Sigmoid colon (tissue), 7 donors: ENCODE measurements at places on chromosomes 6 and 20. TPM values are rescaled to one million over a fixed set of nuclear protein-coding genes. Genes with fewer than 3 reads are reported as not detected.

GRCh38 chr6:134093007-134093573, 40.7 kb upstream of the SLC2A12 start:
- no peaks in the 10 kb centered on the region for H3K36me3 ChIP-seq
- H3K4me3 ChIP-seq, result no peak overlapping the region
- H3K4me1 ChIP-seq, result no peaks in the 10 kb centered on the region
- no peak overlapping the region for H3K27ac ChIP-seq
- no peaks in the 10 kb centered on the region for H3K27me3 ChIP-seq

DNA sequence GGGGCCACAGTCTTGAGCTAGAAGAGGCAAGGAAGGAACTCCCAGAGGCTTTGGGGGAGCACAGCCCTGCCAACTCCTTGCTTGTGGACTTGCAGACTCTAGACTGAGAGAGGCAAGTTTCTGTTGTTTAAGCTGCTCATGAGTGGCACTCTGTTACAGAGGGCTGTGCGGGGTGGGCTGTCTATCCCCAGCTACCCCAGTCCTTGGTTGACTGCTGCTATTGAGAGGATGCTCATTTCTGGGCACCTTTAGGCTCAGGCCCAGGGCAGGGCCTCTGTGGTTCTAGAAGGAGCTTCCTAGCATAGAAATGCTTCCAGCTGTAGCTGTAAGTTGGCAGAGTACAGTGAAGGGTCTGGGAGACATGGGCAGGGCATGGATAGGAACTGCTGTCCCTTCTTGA, 151.3 kb upstream of the GGTLC1 start:
- no peaks in the 10 kb centered on the region for H3K36me3 ChIP-seq
- H3K27me3 ChIP-seq, result no peaks in the 10 kb centered on the region
- no peaks in the 10 kb centered on the region for H3K4me1 ChIP-seq
- DNase-seq, result peak; percentile 30
- H3K4me3 ChIP-seq, result no peak overlapping the region

- no peak overlapping the region for H3K4me3 ChIP-seq
- no peaks in the 10 kb centered on the region for H3K36me3 ChIP-seq
- no peaks in the 10 kb centered on the region for H3K4me1 ChIP-seq
- no peak for DNase-seq
Measured at GRCh38 chr6:11025921-11026635, 18.0 kb downstream of the ELOVL2 start.

DNA sequence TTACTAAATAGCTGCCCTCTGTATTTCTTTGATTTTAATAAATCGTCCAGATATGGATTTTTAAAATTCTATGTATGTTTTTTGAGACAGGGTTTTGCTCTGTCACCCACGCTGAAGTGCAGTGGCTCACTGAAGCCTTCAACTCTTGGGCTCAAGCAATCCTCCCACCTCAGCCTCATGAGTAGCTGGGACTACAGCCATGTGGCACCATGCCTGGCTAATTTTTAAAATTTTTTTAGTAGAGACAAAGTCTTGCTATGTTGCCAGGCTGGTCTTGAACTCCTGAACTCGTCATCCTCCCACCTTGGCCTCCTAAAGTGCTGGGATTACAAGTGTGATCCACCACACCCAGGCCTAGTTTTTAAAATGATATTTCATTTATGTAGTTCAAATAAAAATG, 47.4 kb upstream of the DDR1 start:
- no peak overlapping the region for H3K27ac ChIP-seq
- peaks cover 15% of the 10 kb centered on the region for H3K4me1 ChIP-seq
- no peaks in the 10 kb centered on the region for H3K27me3 ChIP-seq

BPIFB4 gene
- total RNA-seq, result not detected

ZNF165 gene
- 1.8 TPM for total RNA-seq
